Mesenteric fat pad (tissue), 1 donor: ENCODE measurements at places on chromosomes 7 and 10. TPM values are rescaled to one million over a fixed set of nuclear protein-coding genes. Genes with fewer than 3 reads are reported as not detected.

- no peak for DNase-seq
These were observed 103.1 kb downstream of the NRF1 start for GRCh38 chr7:129714514-129715063.

DNA sequence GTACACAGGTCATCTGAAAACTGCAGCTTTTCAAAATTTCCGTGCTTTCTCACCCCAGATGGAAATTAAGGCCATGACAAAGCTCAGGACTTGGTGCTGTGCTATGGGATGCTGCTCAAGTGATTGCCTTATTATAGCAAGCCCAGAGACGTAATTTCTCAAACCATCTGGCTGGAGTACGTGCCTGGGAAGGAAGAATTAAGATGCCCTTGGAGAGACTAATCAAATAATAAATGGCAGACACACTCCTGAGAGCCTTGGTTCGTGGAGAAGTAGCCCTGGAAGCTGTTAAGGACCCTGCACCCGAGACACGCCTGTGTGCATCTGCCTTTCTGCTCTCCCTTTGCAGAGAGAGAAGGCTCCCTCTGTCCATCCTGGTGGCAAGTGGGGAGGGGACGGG is 38.3 kb upstream of the PRLHR start:
- DNase-seq, result no peak

GRCh38 chr10:484441-484924 is 205.0 kb downstream of the DIP2C start:
- peak; percentile 88 for DNase-seq

- DNase-seq, result no peak
These were observed 4.7 kb downstream of the IDI2 start for GRCh38 chr10:1020958-1021357.

DNA sequence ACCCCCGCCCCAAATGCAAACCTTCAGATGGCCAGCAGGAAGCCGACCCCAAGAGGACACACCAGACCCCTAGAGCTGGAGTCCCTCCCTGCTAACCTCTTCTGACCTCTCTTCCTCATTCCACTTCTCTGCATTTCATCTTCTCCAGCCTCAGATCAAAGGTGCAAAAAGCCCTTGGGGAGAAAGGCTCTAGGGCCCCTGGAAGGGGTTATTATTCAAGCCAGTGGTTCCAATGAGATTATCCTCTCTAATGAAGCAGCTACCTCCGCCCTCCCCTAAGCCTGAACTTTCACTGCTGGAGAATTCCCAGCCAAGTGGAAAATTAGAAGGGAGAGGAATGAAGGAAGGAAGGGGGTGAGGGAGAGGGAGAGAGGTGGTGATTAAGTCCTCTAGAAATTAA is 343.9 kb downstream of the PLXNA4 start:
- DNase-seq, result no peak

DNA sequence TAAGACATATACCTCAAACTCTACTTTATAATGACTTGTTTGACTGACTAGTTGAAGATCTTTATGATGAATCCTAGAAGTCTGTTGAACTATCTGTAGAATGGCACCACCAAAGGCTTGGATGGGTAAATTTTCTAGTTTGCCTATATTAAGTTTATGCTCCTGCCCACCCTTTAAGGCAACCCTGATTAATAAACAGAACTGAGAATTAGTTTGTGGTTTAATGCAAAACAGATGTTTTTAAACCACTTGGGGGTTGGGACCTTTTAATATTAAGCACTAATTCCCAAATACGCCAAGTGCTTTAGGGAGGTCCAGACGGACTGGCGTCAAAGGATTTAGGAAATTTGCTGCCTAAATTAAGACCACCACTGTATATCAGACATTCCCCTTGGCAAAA is 20.5 kb downstream of the SMNDC1 start:
- DNase-seq, result no peak

DNA sequence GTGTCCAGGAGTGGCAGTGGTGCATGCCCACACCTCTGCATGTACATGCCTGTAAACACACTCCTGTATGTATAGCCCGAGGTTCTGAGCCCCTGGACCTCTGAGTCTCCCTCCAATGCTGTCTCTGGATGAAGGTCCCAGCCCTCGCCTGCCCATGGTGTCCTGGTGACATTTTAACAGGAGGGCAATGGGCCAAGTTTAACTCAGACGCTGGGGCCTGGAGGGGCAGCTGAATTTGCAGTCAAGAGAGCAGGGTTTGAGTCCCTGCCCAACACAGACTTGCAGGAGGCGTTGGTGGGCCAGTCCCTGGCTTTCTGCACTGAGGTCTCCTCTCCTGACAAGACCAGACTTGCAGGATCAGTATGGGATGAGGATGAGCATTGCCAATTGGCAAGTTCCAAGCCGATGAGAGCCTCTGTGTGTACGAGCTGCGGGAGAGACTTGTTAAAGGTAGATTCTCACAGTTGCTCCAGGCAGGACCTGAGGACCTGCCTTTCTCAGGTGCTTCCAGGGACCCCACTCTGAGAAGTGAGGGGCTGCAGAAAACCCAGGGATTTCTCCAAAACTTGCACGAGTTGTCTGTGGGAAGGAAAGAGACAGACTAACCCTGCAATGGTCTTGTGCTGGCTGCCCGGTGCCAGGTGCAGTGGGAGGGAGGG is 141.9 kb downstream of the ELFN1 start:
- peak; percentile 85 for DNase-seq

C7orf33 gene
- not detected for total RNA-seq
